Breast epithelium (tissue), 4 donors: ENCODE measurements at places on chromosomes 5 and 9.

GRCh38 chr9:98482226-98482625 is 226.5 kb downstream of the GABBR2 start:
- no peak for DNase-seq

DNA sequence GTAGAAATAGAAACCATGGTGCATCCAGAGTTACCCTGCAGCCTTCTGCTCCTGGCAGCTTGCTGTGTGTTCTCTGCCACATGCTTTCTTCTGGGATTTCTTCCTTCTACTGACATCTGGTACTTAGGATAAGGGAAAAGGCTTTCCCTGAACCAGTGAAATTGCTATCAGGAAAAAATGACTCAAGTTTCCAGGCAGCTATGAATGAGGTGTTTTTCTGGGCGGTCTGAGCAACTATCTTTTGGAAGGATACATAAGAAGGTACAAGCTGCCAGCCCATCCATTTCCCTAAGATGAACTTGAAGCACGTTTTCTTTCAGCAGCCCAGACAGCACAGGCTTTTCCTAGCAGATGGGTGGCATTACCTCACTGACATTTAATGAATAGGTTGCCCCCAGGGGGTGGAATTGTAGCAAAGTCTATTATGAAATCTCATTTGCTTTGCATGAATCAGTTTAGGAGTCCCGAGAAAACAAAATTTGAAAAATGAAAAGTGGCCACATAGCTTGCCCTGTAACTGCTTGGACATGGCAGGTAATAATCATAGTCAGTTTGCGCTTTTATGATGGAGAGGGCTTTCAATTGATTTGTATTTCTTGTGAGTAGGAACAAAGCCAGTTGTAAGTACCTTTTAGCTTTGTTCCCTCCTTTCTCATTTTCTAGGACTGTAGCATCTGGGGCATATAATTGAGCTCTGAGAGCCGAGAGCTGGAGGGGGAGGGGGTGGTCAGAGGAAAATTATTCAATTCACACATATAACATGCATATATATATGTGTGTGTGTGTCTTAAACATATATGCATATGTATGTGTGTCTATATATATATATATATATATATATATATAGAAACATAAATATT is 108.5 kb downstream of the C9orf152 start:
- no peak for DNase-seq

DNA sequence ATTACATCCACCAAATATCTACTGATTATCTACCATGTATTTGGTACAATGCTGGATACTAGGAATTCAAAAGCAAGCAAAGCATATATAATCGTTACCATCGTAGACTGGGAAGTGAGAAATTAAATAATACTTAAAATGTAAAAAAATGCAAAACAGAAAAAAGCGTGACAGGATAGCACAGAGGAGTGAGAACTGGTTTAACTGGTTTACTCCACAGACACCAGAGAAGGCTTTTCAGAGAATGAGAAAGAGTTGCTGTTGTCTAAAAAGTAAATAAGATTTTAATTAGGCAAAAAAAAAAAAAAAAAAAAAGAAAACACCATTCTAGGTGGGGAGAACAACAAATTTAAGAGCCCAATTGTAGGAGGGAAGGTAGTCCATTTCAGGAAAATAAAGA is 657.9 kb upstream of the ST8SIA4 start:
- no peak for DNase-seq

DNA sequence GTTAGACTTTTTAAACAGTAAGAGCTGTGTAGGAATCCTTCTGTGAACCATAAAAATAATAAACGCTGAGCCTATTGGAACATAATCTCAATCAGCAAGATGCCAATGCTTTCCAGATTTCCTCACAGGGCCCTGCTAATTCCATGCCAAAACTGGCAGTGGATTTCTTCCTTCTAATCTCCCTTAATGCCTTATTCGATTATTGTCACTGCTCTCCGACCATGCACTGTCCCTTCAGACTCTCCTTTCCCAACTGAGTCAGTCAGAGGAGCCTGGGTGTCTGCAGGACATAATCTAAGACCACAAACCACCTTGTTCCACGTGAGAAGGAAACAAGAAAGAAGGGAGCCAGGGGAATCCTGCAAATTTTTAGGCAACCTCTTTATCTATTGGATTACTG is at the start of gene GABRA6:
Gene GABRA6, plus strand, starts transcription at position 261 of the 400 bp plus-strand sequence. CDS start 269 bp downstream, outside the sequence.
- DNase-seq: no peak

GRCh38 chr5:140115186-140115500 is 1.2 kb downstream of the PURA start:
- no peak for DNase-seq

- no peak for DNase-seq
These were observed 45.4 kb upstream of the MYOT start for GRCh38 chr5:137822158-137822764.

DNA sequence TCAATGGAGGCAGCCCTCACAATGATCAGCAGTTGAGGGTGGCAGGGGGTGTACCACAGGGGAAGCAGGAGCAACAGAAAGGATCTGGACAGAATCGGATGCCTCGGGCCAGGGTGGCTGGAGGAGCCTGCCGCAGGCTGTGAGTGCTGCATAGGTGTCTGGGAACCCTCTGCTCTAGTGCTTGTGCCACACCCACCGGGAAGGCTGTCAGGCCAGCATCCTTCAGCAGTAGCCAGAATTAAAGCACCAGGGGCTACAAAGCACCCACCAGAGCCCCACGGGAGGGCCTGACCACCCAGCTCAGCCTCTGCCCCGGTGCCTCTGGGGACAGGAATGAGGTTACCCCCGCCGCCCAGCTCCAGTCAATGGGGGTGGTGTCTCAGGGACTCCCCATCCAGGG is 49.0 kb downstream of the ARHGEF37 start:
- no peak for DNase-seq

DNA sequence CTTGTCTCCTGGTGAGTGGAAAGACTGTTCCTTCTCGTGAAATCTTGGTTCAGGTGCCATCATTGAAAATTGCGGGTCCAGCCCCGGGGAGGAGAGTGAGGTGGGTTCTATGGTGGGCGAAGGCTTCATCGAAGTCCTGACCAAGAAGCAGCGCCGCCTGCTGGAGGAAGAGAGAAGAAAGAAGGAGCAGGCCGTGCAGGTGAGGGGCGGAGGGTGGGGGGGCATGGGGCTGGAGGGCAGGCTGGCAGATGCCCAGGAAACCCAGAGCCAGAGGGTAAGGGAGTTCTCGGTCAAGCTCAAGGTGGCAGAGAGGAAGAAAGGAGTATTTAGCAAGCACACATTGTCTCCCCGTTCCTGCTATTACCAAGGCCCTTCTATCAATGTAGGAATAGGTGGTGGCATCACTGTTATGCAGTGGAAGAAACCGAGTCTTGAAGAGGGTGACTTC is 24.3 kb upstream of the POMT1 start:
- DNase-seq: no peak

DNA sequence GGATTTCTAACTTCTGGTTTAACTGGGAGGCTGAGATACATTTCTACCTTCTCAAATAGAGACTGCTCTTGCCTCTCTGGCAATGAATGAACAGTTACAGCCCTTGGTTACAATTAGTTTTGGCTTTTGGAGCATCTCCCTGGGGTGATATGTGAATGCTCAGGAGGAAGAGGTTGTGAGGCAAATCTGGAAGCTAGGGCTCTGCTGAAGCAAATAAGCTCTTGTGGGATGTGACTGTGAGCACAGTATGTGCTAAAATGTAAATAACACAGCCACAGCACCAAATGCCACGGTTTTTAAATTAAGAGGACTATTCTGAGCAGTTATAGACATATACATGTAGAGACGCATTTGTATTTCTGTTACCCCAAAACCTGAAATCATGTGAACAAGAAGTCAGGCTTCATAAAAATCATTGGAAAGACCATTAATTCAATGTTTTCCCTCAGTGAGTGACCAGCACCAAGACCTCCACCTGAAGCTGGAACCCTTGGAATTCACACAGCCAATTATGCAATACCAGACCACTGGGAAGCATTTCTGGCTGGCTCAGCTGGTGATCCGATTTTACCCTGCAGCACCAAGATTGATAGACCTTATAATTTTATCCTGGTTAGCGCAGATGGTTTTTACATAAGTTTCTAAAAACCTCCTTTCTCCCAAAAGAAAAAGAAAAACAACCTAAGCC is 3.0 kb upstream of the SLC44A1 start:
- no peak for DNase-seq

GRCh38 chr9:88926781-88927505 is 64.3 kb upstream of the S1PR3 start:
- no peak for DNase-seq

DNA sequence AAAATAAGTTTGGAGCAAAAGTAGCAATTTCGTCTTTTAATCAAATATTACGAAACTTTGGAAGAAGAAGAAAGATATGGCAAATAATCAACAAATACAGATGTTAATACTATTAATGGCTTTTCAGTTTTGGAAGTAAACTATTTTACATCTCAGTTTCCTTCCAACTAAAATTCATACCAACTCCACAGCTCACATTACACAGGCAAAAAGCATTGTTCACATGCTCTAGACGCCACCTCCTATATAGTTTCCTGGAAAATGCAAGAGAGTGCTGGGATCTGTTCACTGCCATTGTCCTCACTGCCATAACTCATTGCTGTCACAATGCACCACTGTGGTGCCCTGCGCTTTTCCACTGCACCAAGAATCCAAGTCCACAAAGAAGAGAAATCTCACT is 149.0 kb upstream of the FTMT start:
- DNase-seq: no peak

- no peak for DNase-seq
These were observed 6.9 kb upstream of the BOD1 start for GRCh38 chr5:173623296-173623771.

DNA sequence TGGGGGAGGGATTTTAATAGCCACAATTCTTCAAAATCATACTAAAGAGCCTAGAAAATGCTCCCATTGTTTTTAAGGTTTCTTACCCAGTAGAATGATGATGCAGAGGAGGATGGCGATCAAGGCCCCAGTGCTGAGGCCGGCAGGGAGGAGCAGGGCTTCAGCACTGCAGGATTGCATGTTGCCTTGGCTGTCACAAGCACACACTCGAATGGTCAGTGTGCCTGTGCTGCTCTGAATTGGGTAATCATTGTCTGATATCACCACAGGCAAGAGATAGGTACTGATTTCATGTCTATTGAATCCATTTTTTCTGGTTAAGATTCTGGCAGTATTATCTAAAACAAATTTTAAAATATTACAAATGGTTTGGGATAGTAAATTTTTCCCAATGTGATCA is 153.3 kb downstream of the CDH10 start:
- no peak for DNase-seq
